ENCODE measurements at places on chromosomes 4 and X. TPM values are rescaled to one million over a fixed set of nuclear protein-coding genes. Genes with fewer than 3 reads are reported as not detected.

Gene TMEM150C
- 0.92 TPM for total RNA-seq

Gene CLRN2
- total RNA-seq = not detected

Gene EGF
- total RNA-seq = not detected

Gene PNMA6F
- total RNA-seq = not detected

Gene ADH7
- not detected for total RNA-seq

Gene CXCL6
- not detected for total RNA-seq
